ENCODE measurements at places on chromosomes 7 and 10.

DNA sequence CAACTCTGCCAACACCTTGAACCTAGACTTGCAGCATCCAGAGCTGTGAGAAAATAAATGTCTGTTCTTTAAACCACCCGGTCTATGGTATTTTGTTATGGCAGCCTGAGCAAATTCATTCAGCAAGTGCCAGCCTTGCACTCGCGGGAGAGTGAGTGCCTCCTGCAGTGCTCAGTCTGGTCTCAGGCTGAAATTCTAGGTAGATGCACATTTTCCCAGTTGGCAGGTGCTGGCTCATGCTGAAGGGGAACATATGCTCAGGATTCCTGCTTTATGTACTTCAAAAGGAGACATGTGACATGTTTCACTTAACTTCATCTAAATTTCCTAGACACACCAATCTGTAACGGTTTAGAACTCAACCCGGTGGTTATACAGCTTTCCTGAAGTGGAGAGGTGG is 170.8 kb downstream of the MGMT start:
- no peak for DNase-seq

DNA sequence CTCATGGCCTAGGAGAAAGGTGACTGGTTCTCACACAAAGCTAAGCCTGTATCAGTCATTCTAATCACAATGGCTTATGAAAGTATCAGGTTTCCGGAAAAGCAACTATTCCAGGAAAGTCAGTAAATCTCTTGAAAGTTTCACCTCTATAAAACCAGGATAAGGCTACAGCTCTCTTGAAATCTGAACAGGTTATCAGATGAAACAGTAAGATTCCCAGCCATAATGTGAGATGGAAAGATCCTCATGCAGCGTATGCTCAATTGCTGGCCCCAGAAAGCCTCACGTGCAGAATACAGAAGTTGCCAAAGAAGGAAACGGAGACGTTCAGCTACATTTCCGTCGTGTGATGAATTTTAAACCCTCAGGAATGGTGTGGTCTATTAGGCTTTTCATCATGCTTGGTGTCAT is 90.0 kb downstream of the PFKFB3 start:
- DNase-seq: no peak

DNA sequence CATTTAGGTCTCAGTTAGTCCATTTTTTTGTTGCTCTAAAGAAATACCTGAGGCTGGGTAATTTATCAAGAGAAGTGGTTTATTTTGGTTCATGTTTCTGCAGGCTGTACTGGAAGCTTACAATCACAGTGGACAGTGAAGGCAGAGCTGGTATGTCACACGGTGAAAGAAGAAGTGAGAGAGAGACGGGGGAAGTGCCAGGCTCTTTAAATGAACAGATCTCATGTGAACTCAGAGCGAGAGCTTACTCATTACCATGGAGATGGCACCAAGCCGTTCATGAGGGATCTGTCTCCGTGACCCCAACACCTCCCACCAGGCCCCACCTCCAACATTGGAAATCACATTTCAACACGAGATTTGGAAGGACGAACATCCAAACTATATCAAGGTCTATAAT is 18.9 kb upstream of the PNLIPRP3 start:
- no peak for DNase-seq

DNA sequence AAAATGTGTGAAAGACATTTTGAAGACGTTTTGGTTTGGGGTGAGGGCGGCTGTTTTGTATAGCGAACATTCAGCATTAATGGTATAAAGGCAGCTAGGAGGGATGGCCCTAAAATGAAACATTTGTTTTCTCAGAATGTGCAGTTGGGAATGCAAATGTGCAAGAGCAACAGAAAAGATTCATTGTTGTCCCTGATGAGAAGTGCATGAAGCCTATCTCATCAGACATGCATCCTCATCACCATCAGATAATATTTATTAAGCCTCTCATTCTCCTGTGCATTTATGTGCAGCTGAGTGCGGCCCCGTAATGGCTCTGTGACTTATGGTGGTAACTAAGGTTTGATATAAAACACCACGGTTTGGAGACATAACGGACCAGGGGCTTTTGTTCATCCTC is 199.5 kb downstream of the GFRA1 start:
- no peak for DNase-seq

DNA sequence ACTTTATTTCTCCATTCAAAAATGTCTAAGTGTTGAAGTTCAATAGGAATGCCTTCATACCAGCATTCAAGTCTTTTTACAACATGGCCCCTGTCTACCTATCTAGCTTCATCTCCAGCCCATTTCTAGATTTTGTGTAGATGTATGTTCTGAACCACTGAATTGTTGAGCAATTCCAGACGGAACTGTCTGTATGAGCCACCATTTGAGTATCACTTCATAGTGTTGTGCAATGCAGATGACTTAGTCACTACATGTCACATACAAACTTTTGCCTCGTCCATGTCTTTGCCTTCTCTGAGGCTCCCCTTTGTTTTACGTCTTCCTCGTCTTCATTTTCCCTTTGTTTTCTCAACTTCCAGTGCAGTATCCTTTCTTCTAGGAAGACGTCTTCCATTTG is 118.1 kb downstream of the INHBA start:
- no peak for DNase-seq

GRCh38 chr10:79069325-79070080 is 737 bp downstream of the ZMIZ1 start:
- no peak for DNase-seq

Measured in cortex of kidney (tissue), 1 donor.